Epithelial cell of esophagus (primary cell): ENCODE measurements at places on chromosomes 13 and 19.

DNA sequence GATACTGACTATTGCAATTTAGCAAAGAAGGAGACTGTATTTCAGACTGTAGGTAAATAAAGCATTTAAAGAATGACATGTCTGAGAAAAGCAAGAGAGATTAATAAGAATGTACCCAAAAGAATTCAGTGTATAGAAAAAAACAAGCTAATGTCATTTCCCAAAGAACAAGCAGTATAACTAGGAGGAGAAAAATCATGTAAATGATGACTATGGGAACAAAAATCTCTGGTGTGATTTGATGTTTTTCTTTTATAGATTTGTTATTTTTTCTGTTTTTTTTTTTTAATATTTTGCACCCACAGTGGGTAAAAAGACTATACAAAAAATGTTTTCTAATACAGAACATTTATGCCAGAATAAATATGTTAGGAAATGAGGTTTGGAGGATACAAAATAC lies 801.0 kb downstream of the PCDH9 start:
- DNase-seq = no peak

DNA sequence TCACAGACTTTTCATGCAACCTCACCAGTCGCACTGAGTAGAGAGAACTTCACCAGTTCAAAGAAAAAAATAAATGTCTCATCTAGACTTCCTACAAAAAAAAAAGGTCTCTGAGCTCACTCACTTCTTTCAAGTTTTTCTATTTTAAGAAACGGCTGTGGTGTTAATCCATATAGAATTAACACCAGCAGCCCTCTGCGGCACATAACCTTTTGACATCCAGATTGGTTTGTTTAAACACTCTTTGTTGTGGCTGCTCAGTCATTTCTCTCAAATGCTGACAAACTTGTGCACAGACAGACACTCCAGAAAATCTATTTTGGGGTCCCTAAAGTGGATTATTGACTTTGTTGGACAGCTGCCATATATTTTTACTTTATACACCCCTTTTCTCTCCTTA lies 874.9 kb downstream of the EFNB2 start:
- no peak for DNase-seq

DNA sequence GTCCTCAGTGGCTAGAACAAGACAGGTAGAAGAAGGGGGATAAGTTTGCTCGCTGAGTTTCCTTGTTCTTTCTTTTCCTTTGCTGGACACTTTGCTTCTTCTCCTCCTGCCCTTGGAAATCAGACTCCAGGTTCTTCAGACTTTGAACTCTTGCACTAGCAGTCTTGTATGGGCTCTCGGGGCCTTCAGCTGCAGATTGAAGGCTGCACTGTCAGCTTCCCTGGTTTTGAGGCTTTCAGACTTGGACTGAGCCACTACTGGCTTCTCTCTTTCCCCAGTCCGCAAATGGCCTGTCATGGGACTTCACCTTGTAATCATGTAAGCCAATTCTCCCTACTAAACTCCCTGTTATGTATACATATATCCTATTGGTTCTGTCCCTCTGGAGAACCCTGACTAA lies 379.8 kb downstream of the NDFIP2 start:
- DNase-seq = no peak

DNA sequence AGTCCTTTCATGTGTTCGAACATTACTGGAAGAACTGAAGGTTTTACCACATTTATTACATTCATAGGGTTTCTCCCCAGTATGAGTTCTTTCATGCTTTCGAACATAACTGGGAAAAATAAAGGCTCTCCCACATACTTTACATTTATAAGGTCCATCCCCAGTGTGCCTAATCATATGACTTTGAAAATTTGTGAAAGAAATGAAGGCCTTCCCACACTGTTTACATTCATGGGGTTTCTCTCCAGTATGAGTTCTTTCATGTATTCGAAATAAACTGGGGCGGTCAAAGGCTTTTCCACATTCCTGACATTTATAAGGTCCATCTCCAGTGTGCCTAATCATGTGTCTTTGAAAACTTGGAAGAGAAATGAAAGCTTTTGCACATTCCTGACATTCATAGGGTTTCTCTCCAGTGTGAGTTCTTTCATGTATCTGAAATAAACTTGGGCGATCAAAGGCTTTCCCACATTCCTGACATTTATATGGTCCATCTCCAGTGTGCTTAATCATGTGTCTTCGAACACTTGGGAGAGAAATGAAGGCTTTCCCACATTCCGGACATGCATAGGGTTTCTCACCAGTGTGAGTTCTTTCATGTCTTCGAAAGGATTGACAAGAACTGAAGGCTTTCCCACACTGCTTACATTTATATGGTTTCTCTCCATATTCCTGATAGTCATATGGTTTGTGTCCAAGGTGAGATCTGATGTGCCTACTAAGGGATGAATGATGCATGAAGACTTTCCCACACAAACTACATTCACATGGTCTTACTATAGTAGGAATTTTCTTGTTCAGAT lies 24.0 kb downstream of the ZNF564 start:
- peak; percentile 32 for DNase-seq

GRCh38 chr13:110826861-110827672 lies 87.8 kb downstream of the ANKRD10 start:
- DNase-seq = no peak

GRCh38 chr19:42487032-42487797 lies 41.1 kb downstream of the CEACAM1 start:
- no peak for DNase-seq

- no peak for DNase-seq
Observed at GRCh38 chr13:49802426-49802825, 9.9 kb upstream of the KPNA3 start.

DNA sequence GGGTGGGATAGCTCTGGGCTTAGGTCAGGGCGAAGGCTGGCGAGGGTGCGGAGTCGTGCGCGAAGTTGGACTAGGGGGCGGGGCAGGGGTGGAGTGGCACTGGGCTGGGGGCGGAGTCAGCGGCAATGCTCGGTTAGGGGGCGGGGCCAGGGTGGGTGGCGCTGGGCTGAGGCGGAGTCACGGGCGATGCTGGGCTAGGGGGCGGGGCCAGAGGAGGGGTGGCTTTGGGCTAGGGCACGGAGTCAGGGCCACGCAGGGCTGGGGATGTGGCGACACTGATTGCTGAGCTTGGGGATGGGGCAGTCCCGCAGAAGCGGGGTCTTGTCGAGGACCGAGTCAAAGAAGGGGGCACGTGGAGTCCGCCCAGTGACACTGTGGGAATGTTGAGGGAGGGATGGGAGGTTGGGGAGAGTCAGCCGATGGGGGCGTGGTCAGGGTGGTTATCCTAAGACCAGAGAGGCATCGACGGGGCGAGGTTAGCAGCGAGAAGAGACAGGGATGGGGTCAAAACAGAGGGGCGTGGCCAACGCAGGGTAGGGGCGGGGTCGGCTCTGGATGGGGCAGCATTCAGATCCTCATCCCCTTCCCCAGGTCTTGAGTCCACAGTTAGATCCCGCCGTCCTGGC lies 8.7 kb downstream of the HOMER3 start:
- DNase-seq = peak; percentile 71

DNA sequence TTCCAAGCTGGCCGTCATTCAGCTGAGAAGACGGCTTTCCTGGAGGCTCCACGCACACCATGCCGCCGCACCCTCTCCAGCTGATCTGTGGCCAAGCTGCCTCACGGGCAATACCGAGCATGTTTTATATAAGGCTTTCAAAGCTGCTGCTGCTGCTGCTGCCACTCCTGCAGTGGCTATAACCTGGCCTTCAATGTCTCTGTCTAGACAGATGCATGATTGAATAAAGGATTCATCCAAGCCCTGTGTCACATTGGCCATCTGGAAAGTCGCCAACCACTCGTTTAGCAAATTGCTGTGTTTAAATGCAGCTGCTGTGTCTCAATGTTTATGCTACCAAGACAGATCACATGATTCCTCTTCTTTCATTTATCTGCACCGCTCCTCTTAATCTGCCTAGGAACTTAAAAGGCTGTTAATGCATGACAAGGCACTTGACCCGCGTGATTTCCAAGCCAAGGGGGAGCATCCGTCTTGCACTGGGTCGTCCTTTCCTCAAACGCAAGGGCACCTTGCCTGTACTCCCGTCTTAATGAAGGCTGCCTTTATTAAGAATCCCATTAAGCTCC lies 114.3 kb downstream of the TEX26 start:
- peak; percentile 57 for DNase-seq

DNA sequence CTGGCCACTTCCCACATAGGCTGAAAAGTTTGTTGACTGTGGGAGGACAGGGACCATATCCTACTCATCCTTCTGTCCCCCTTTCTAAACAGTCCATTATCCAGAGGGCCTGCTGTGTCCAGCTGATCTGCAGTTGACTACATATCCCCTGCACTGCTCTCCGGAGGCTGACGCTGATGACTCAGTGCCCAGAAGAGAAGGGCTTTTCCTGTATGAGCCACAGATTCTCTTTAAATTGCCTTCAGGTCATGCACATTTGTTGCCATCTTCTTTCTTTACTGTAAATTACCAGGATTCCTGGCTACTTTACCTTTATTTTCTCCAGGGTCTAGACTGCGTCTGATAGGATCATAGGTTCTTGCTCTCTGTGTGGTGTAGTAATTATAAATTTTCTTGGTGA lies 125.2 kb downstream of the LACC1 start:
- DNase-seq = peak; percentile 77

DNA sequence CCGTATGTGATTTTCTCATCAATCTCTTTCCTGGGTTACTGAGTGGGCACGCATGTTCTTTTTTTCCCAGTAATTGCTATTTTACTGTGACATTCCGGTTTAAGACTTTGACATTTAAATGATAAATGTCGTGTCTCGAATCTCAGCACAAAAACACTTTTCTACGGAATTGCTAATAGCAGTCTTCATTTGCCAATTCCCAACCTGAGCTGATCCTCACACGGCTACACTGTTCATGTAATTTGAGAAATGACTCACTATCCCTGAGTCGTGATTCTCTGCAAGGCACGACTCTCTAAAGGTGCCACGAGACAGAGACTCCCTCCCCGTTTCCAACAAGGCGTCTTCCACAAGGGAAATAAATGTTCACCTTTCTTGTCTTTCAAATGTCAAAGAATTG lies 88.7 kb upstream of the USP29 start:
- no peak for DNase-seq

DNA sequence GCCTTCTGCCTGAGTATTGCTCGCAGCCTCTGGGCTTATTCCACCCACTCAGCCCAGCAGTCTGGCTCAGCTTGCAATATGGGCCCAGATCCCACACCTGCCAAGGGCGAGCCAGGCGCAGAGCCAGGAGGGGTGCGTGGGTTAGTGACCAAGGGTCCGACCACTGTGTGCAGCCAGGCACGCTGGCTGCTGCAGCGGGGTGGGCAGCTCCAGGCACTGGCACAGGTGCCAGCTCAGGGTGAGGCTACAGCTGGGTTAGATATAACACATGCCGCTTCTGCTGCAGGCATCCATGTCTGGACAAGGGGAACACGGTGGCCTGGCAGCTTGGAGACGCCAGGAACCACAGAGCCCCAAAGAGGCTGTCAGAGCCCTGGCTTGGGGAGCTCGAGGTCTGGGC lies 12.6 kb upstream of the URAD start:
- DNase-seq = no peak

- DNase-seq = no peak
Observed at GRCh38 chr19:17752865-17753639, 1.8 kb downstream of the FCHO1 start.

DNA sequence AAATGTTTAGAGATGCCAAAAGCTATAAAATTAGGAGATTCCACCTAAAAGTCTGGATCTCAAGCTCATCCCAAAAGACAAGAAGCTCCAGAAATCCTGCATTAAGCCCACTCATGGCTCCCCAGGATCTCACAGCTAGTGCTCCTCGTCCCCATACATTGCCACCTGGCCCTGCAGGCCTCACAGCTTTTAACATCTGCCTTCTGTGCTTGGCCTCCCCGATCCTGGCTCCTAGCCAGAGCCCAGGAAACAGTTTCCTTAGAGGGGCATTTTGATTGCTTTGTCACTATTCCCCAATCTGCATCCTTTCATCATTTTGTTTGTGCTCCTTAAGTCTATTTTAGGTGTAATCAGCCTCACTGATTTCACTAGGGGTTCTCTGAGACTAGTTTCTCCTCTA lies 14.5 kb upstream of the DCT start:
- DNase-seq = no peak

DNA sequence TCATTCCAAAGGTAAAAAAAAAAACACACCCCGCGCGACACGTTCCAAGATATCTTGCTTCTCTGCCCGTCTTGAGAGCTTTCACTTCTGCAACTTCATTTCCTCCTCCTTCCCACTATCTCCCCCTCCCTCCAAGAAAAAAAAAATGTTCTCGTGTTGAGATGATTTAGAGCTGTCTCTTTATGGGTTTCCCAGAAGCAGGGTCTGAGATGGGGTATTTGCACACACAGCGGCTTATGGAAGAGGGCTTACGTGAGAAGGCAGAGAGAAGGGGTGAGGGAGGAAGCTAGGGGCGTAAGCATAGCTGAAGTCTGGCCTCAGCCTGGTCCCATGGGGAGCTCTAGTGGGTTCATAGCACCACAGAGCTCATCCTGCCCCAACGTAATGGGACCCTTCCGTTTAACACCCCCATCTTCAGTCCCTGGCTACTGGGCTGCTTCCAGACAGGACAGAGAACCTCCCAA lies 31.3 kb upstream of the USE1 start:
- DNase-seq = no peak

GRCh38 chr19:50667759-50668231 lies 18.6 kb downstream of the C19orf81 start:
- DNase-seq = no peak

- DNase-seq = peak; percentile 98
Observed at GRCh38 chr19:56294549-56294948, 20.1 kb downstream of the ZSCAN5A start.

DNA sequence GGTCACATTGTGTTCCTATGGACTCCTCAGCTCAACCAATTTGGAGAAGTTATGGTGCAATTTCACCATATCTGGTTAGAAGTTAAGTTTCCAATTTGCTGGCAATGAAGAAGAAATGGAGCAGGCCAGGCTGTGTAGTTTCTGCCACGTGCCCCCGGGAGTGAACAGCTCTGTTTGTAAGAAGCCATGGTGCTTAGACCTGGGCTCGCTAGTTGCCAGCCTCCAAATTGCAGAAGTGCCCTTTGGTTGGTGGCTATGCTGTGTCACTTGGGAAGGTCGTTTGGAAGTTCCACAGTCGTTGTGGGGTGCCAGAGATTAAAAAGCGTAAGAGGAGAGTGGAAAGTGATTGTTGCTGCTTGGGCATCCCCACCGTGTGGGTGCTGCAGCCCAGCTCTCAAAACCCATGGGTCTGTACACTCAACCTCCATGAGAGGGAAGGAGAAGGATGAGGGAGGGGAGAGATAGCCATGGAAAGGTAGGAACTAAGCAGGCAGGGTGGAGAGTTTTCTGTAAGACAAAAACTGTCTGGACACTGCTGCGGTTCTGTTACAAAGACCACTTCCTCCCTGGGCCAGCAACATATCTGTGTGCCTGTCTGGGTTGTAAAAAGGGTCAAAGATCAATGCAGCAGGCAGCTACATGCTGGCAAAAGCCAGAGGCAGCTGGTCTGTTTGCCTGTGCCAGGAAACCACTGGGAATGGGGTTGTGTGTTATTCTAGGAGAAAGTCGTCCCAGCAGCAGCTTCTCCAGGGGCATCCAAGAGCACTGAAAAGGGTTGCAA lies 10.8 kb downstream of the ALOX5AP start:
- no peak for DNase-seq
